ENCODE measurements at places on chromosomes 16 and 17. TPM values are rescaled to one million over a fixed set of nuclear protein-coding genes. Genes with fewer than 3 reads are reported as not detected.

GRCh38 chr16:77775911-77776909 lies 12.2 kb upstream of the VAT1L start:
- no peak for DNase-seq

DNA sequence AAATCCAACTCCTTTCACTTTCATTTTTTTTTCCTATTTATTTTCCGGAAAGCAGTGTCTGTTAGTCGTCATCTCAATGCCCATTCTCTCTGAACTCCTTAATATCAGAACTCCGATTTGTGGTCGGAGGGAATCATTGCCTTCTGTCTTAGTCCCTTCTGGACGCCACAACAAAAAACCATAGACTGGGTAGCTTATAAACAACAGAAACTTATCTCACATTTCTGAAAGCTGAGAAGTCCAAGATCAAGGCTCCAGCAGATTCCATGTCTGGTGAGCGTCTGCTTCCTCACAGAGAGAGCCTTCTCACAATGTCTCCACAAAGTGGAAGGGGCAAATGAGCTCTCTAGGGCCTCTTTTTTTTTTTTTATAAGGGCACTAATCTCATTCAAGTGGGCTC lies 296.6 kb upstream of the CDH11 start:
- no peak for DNase-seq

GRCh38 chr17:65340401-65340800 lies 203.2 kb downstream of the RGS9 start:
- DNase-seq: no peak

DNA sequence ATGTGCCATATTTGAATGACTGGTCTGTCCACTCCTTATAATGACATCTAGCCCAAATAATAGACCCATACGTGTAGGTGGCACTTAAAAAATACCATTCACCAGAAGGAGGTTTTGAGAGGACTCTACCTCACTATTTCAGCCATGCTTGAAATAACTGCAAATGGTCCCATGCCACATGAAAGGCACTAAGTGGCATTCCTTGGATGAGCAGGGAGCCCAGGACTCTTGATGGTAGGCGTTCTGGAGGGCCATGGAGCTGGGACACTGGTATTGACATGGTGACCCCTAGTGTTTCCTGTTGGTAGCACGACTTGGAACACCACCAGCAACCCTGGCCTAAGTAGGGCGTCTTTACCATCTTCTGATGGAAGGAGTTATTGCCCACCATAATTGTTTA lies 148.7 kb upstream of the ZFHX3 start:
- DNase-seq: no peak

- DNase-seq: peak; percentile 93
These were observed at the start of gene LONP2 for GRCh38 chr16:48244080-48244862. Gene LONP2 (plus strand): TSS chr16:48244300. CDS start chr16:48244389, 89 bp downstream.

DNA sequence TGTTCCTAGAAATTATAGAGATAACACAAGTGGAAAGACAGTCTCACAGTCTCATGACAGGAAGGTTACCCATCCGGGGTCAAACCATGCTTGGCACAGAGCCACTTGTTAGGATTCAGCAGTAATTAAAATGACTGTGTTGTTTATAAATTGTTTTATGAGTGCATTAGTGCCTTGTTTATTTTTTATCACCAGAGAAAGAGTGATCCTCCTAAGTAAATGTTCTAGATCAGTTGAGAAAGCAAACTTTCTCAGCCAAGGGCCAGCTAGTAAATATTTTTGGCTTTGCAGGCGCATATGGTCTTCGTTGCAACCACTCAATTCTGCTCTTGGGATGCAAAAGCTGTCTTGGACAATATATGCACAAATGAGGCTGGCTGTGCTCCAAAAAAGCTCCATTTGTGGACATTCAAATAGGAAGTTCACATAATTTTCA lies 253.9 kb upstream of the CACNG5 start:
- DNase-seq: no peak

Gene TBC1D3E
- not detected for total RNA-seq

Gene TOM1L1
- total RNA-seq: not detected

All from natural killer cell treated with Interleukin-12 subunit alpha and Interleukin-12 subunit beta and Interleukin-15 and Interleukin-18, amount 100 ng/mL, for 72 hours (primary cell).